Activated CD4-positive, alpha-beta T cell treated with anti-CD3 and anti-CD28 coated beads, Interleukin-2, amount 50 U/mL, for 48 hours (primary cell): ENCODE measurements at places on chromosomes 16 and 17.

DNA sequence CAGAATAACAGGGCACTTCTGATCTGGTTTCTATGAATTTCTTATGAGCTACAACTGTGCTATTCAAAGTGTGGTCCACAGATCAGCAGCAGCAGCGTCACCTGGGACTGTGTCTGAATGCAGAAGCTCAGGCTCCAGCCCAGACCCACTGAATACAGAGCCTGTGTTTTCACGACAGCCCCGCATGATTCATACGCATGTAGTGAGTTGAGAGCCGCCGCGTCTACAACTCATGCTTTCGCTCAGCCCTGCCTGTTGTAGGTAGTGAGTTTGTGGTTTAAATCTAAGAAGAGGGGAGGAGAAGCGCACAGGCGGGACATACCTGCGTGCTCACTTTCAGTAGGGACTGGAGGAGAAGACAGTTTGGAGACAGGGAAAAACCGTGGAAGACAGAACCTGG, 28.5 kb upstream of the ELAC2 start:
- DNase-seq, result no peak

GRCh38 chr16:4433914-4434787, 8.5 kb downstream of the DNAJA3 start:
- DNase-seq, result no peak

- DNase-seq, result no peak
Measured at GRCh38 chr17:15966183-15966878, 21.4 kb downstream of the ADORA2B start.

- DNase-seq, result peak; percentile 15
Measured at GRCh38 chr17:18141210-18141803, 32.8 kb downstream of the MYO15A start.

DNA sequence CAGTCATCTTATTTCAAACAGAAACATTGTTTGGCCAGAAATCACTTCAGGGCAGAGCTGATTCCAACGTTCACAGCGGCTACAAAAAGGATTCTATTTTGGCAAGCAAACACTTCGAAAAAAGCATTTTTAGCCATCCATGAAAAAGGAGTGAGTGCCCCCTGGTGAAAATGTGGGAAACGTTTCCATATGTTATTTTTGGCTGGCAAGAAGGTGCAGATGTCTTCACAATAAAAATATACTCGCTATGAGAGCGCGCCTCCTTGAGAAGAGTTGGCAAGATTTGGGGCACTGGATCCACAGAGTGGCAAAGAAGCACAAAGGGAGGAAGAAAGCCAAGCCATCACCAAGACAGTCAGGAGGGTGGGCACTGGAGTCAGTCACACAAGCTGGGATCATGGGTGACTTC, 191.1 kb downstream of the CHD9NB start:
- DNase-seq, result no peak

GRCh38 chr17:1967213-1967612, 57.9 kb downstream of the RTN4RL1 start:
- no peak for DNase-seq

DNA sequence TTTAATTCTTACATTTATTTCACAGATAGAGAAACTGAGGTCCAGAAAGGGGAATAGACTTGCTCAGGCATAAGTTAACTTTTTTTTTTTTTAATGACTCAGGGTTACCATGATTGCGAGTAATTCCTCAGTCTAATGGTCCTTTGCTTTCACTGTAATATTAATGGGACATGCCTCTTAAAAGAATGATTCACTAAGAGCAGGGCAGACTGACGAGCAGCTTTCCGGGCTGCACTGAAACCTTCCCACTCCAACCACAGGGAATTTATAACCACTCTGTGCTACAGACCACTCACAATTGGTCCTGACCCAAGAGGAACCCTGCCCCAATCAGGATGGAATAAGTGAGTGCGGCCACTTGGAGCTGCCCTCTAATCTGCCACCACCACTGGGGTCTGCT, 5.7 kb downstream of the HOXB2 start:
- no peak for DNase-seq

GRCh38 chr17:75345514-75346167, 56.4 kb upstream of the SLC25A19 start:
- peak; percentile 39 for DNase-seq

DNA sequence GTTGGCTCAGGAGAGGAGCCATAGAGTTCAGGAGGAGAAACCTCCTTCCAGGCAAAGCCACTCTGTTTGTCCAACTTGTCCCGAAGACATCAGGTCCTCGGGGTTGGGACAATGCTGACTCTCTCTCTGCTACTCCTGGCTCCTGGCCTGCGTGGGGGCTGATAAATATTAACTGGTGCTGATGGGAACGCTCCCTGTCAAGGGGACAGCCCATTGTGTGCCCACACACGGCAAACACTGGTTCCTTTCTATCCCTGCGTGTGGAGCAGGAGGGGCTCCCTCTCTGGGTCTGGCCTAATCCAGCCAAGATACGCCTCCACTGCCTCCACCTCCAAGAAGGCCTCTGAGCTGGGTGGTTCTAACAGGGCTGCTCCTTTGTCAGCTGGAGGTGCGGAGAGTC, 4.4 kb downstream of the KIF19 start:
- no peak for DNase-seq

- no peak for DNase-seq
Measured at GRCh38 chr17:57195785-57196460, 60.4 kb upstream of the MSI2 start.

- peak; percentile 72 for DNase-seq
Measured at GRCh38 chr17:50479522-50480141, 972 bp downstream of the RSAD1 start.

DNA sequence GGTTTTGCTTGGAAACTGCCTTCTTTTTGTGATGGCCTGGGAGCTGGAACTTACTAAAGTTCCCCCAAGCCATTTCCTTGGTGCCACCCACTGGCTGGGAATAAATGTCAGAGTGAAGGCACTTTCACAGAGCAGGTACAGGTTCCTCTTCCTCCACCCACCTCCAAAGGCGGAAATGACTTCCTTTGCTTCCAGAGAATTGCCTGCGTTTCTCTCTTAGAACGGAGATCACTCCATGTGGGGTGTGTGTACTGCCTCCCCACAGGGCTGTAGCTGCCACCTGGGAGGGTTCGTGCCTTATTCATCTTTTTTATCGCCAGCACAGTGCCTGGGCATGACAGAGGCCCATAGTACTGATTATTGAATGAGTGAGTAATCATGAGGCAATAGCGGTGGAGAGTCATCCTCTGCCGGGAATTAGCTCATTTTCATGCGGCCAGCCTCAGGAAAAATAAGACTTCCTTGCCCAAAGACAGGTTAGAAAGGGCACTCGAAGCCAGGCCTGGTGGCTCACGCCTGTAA, 32.2 kb upstream of the HAS3 start:
- DNase-seq, result no peak

GRCh38 chr16:54334208-54334607, 47.6 kb upstream of the IRX3 start:
- no peak for DNase-seq

DNA sequence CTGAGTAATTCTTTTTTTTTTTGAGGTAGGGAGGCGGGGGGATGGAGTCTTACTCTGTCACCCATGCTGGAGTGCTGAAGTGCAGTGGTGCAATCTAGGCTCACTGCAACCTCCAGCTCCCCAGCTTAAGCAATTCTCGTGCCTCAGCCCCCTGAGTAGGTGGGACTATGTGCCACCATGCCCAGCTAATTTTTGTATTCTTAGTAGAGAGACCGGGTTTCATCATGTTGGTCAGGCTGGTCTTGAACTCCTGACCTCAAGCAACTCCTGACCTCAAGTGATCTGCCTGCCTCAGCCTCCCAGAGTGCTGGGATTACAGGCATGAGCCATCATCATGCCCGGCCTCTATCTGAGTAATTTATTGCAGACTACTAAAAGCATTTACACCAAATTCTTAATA, 19.4 kb downstream of the KPNB1 start:
- no peak for DNase-seq

- DNase-seq, result peak; percentile 58
Measured at GRCh38 chr17:82031885-82032627, 578 bp downstream of the RAC3 start.
